Calu3 (cell line): ENCODE measurements at places on chromosomes 7 and 10. TPM values are rescaled to one million over a fixed set of nuclear protein-coding genes. Genes with fewer than 3 reads are reported as not detected.
A peak's percentile ranks its signal among the peaks of the same experiment; 100 is the strongest.

DNA sequence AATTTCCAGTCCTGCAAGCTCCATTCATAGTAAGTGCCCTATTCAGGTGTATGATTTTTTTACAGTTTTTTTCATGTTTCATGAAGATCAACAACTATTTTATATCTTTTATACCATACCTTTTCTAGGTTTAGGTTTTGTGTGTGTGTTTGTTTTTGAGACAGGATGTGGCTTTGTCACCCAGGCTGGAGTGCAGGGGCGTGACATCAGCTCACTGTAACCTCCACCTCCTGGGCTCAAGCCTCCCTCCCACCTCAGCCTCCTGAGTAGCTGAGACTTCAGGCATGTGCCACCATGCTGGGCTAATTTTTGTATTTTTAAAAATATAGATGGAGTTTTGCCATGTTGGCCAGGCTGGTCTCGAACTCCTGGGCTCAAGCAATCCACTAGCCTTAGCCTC lies 35.0 kb downstream of the ARMH3 start:
- DNase-seq, result no peak

DNA sequence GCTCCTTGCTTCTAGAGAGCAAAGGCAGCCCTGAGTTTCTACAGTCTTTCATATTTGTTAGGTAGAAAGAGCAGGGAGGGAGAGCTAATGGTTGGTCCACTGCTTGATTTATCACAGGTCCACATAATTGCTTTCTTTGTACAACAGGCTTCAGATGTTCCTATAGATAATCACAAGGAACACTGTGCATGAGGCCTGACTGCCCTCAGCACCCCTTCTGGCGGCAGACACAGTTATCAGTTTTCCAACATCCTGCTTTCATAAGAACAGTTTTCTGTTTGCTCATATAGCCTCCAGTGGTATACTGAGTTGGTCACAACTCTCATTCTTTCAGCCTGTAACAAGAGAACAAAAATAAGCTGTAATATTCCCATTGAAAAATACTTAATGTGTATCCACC lies 69.7 kb downstream of the AKR1C4 start:
- no peak for DNase-seq

GRCh38 chr7:96321031-96321657 lies 754 bp downstream of the SLC25A13 start:
- peak; percentile 71 for DNase-seq

- DNase-seq, result no peak
These were observed 73.7 kb downstream of the MYL10 start for GRCh38 chr7:101555269-101555920.

GRCh38 chr10:47079204-47079580 lies 168.0 kb downstream of the PTPN20 start:
- no peak for DNase-seq

DNA sequence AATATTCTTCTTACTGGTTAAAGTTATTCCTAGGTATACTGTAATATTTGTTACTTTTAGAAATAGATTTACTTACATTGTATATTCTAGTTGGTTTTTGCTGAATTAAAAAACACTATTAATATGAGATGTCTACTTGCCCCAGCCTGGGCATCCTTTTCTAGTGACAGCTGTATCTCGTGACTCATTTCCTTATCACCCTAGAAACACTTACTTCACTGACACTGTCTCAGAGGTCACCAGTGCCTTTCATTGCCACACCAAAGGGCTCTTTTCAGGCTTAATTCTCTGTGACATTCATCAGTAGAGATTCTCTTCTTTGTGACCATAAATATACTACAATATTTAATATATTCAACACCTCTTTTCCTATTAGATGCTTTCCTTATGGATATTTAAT lies 194.7 kb downstream of the GALNT17 start:
- no peak for DNase-seq

DNA sequence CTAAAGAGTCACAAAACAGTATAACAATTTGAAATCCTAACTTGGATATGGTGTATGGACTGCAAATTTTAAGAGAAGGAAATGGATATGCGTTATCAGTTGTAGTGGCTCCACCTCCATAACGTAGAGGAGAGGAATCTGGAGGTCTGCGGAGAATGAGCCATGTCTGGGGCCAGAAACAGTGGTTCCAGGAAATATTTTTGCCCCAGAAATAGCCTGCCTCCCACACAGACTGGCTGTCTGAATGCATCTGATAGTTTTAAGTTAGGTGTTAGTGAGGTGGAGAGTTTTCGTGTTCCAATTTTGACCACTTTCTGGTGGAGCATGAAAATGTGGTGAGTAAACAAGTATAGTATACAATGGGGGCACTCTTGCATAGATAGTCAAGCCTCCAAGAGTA lies 1.6 kb downstream of the PHTF2 start:
- no peak for DNase-seq

DNA sequence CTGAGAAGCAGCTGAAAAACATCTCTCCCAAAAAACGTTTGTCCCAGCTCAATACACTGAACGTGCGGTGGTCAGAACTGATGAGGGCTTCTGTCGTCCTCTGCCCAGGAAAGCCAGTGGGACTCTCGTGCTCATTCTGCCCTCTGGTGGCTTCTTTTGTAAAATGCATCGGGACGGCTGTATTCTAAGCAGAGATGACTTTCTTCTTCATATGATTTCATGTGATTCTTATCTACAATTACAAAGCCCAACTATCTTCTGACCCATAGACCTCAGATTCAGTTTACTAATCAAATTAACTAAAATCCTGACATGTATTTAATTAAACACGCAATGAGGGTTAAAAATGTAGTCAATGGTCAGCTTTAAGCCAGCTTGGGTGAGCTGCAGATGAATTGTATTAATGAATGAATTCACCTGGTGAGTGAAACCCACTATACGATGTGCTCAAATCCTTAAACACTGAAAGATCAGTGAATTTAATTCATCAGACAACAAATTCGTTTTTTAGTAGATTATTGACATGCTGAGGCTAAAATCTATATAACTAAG lies 117.6 kb upstream of the FAM204A start:
- DNase-seq, result peak; percentile 61

DNA sequence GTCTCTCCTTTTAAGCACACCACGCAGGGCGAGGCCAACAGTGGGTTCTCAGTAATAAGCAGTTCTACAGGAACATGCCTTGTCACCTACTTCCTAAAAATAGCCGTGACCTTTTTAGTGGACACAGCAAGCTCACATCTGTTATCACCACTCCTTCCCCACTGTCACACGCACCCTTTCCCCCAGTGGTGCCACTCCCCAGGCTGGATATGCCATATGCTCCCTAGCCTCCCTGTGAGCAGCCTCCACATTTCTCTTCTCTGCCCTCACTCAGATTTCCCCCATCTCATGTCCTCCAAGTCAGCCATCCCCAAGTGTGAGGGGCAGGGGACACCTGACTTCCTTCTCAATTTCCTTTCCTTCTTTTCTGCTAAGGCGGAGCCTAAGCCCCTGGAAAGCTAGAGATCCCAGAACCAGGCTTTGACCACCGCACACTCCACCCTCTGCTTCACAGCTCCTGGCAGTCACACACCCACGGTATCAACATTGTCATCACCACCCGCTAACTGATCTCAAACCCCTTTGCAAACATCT lies 3.7 kb downstream of the ANXA11 start:
- DNase-seq, result no peak

DNA sequence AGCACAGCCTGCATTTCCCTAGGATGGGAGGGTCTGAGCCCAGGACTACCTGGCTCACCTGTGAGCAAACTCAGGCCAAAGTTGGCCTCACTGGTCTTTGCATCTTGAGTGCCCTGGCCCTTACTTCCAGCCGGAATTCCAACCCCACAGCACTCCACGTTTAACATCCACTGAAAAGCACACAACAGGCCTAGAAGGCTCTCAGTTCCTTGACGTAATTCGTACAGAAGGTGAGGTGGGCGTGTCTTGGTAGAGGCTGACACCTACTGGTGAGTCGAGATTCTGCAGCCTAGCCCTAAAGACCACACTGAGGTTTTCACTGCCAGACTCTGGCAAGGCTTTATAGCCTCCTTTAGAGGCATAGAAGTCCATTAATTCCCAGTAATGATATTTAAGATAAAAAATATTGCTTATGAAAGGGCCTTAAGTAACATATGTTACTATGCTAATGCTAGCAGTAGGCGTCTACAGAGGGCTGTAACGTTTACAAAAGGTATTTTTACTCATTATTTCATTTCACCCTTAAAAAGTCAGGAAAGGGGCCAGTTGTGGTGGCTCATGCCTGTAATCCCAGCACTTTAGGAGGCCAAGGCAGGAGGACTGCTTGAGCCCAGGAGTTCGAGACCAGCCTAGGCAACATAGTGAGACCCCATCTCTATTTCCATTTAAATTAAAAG lies 95.8 kb downstream of the HIP1 start:
- peak; percentile 47 for DNase-seq

- DNase-seq, result no peak
These were observed 55.3 kb upstream of the C7orf33 start for GRCh38 chr7:148535217-148535616.

DNA sequence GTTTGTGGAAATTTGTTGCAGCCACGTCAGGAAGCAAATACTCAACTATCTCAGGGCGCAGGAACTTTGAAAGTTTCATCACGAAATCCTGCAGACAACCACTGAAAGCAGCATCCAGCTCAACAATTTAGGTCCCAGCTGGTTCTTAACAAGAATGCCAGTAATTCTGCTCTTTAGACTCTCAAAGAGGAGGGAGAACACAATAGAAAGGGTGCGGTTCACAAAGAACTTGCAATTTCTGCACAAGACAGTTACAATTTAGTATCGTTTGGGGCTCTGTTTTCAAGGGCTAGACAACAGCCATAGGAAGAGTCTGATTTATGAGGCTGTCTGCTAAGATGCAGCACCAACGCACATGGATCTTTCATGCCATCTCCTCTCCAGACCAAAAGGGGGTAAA lies 223.1 kb downstream of the FGFR2 start:
- no peak for DNase-seq

DNA sequence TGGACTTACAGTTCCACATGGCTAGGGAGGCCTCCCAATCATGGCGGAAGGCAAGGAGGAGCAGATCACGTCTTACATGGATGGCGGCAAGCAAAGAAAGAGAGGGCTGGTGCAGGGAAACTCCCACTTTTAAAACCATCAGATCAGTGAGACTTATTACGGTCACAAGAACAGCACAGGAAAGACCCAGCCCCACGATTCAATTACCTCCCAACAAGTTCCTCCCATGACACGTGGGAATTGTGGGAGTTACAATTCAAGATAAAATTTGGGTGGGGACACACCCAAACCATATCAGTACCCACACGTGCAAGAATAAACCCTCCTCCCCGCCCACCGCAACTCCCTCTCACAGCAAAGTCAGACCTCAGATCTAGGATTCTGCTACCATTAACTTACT lies 4.5 kb upstream of the AIFM2 start:
- DNase-seq, result no peak

DNA sequence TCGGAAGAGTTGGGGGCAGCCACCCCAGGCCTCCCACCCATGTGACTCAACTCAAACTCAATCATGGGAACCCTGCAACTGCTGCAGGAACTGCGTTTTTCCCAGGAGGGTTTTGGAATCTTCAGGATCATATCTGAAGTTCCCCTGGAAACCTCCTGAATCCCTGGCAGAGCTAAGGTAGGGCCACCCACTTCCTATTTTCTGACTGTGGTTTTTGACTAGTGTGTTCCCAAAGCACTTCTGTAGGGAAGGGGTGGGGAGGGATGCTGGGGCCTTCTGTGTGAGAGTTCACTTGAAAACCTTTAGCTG lies 127.6 kb upstream of the UNC5B start:
- no peak for DNase-seq

- DNase-seq, result no peak
These were observed 76.9 kb downstream of the SLC13A1 start for GRCh38 chr7:123122916-123123315.

- peak; percentile 50 for DNase-seq
These were observed 16.0 kb downstream of the MYOZ1 start for GRCh38 chr10:73625004-73625883.

DNA sequence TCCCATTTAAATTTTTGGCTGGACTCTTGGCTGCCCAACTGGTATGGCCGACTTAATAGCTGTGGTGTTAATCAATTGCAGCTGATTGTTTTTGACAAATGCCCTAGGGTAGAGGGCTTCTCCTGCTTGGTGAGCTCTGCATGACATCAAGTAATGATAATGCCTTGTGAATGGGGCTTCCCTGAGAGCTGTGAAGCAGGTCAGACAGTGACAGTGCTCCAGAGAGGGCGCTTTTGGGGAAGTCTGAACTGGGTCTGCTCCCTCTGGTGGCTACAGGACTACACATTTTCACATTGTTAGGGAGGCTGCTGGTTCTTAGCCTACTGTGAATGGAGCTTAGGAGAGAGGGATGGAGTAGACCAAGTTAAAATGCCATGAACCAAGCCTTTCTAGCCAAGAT lies 98.8 kb downstream of the SDK1 start:
- DNase-seq, result peak; percentile 39

DNA sequence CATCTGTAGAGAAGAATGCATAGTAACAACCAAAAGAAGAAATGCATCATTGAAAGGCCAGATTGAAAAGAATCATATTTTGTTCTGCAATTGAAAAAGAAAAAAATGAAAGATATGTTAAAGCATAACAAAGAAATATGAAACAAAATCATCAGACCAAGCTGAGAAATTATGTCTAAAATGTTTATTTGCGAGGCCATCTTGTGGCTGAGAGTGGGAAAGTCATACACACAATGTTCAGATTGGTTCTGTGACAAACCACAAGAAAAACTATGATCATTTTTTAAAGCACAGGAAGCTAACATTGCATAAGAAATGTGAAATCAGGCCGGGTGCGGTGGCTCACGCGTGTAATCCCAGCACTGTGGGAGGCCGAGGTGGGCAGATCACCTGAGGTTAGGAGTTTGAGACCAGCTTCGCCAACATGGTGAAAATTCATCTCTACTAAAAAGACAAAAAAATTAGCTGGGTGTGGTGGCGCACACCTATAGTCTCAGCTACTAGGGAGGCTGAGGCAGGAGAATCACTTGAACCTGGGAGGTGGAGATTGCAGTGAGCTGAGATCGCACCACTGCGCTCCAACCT lies 36.6 kb downstream of the ABCB5 start:
- peak; percentile 23 for DNase-seq

DNA sequence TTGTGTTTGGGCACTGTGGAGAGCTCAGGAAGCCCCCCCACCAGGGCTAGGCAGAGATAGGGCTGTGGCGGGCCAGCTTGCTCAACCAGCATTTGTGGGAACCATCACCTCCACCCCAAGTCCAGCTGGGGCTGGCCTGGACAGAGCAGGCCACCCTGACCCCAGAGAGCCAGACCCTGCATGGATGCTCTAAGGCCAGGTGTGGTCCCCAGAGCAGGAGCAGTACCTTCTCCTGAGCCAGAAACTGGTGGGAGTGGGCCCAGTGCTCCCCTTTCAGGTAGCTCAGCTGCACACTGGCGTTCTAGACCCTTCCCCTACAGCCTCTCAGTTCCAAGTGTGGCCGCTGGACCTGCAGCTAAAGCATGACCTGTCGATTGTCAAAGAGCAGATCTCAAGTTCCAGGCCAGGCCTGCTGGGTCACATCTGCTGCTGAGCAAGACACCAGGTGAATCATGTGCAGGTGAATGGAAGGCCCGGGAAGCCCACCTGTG lies 57.2 kb downstream of the RASGEF1A start:
- DNase-seq, result no peak

- no peak for DNase-seq
These were observed 68.0 kb downstream of the SUGCT start for GRCh38 chr7:40202851-40203250.

The PPP1R3C gene
- 5.5 and 7.8 TPM in 2 replicates for total RNA-seq

The CDH23 gene
- total RNA-seq, result 0.07 and 0.12 TPM in 2 replicates

The SYNPO2L gene
- 0.34 TPM in 1 of 2 replicates, not detected in the other for total RNA-seq

The GPER1 gene
- 0.26 and 1.1 TPM in 2 replicates for total RNA-seq

The GNGT1 gene
- not detected in 2 replicates for total RNA-seq
